B cell (primary cell): ENCODE measurements at places on chromosomes 2 and 18.

GRCh38 chr18:12278741-12279682, 24.9 kb downstream of the CIDEA start:
- DNase-seq, result no peak

GRCh38 chr2:12776521-12776961, 59.8 kb downstream of the TRIB2 start:
- DNase-seq, result no peak

GRCh38 chr2:161427664-161428587, 11.8 kb downstream of the TBR1 start:
- DNase-seq, result peak; percentile 38

GRCh38 chr2:183606718-183607085, 482.5 kb downstream of the NUP35 start:
- no peak for DNase-seq

- DNase-seq, result no peak
These were observed 223.8 kb upstream of the SYT4 start for GRCh38 chr18:43501099-43501498.

- DNase-seq, result no peak
These were observed 18.1 kb upstream of the MGAT4A start for GRCh38 chr2:98749066-98749450.

DNA sequence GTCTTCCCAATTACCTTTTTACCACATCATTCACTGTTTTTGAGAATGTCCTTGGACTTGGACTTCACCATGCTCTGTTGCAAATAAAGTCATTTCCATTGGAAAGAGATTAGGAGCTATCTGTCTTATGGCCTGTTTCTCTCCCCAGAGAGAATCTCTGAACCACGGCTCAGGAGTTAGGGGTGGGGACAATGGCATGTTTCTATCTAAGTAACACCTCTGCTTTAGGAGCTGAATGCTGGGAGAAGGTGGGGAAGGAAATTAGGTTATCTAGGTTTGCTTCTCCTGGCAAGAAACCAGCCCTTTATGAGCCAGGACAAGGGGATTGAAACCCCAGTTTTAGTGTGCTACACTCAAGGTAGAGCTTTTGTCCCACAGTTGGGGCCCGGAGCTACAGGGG, 86.3 kb downstream of the AGPS start:
- DNase-seq, result no peak

- DNase-seq, result no peak
These were observed 255.8 kb downstream of the ASXL3 start for GRCh38 chr18:33833842-33834241.

DNA sequence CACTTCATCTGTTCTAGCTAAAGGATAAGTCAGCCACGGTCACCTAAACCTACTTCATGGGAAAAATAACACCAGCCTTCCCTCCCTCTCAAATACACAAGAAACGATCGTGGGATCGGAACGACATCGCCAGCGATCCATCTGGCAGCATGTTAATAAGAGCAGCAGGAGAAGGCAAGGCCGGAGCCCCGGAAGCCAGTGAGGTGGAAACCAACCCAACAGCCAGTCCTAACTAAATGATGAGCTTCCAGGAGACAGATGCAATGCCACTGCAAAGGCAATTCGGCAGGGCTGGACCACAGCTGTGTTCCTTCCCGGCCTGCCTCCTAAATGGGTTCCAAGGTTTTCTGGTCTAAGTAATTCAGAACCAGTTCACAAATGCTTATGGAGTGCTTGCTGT, 117.5 kb downstream of the TMEM163 start:
- no peak for DNase-seq

- no peak for DNase-seq
These were observed 297.4 kb downstream of the TGIF1 start for GRCh38 chr18:3747176-3747973.

DNA sequence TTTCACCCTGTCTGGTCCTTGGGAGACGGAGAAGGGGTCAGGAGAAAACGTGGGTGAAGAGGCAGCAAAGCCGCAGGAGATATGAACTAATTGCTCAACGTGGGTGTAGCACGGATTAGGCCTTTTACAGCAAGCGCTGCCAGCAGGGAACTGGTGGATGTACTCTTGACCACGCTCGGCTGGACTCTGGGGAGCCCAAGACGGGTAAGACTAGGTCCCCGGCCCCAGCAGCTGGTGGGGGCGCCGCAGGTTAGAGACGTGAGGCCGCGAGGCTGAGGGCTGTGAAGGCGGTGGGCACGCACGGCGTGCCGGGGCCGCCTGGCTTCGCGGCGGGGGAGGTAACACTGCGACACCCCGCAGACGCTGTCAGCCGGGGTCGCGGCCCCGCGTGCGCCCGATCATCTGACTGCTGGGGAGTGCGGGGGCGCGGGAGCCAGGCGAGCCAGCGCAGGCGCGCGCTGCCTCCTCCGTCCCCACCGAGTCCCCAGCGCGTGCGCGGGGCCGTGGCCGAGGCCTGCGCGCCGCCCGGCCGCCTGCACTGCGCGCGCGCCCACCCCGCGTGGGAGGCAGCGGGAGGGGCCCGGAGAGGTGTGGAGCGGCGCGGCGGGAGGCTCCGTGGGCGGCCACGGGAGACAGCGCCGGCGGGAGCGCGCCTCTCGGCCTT, at the start of gene CLIP4:
Gene CLIP4, plus strand, starts transcription at position 470 of the 664 bp plus-strand sequence. CDS start 5,974 bp downstream, outside the sequence.
- peak; percentile 66 for DNase-seq

DNA sequence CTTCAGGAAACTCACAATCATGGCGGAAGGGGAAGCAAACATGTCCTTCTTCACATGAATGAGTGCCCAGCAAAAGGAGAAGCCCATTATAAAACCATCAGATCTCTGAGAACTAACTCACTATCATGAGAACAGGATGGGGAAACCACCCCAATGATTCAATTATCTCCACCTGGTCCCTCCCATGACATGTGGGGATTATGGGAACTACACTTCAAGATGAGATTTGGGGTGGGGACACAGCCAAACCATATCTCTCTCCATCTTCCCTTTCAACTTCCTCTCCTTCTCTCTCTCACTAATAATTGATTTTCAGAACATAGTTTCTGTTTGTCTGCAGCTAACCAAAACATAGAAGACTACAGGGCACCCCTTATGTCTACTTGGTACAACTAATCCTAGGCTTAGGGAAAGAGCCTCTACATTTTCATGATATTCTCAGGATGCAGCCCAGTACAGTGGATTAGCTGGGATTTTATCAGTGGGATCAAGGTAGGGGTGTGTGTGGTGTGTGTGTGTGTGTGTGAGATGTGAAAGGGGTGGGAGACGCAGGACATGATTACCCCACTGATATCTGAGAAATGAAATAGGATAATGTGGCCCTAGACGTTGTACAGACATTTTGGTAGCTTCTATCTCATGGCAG, 2.8 kb upstream of the ATF2 start:
- DNase-seq, result peak; percentile 25

DNA sequence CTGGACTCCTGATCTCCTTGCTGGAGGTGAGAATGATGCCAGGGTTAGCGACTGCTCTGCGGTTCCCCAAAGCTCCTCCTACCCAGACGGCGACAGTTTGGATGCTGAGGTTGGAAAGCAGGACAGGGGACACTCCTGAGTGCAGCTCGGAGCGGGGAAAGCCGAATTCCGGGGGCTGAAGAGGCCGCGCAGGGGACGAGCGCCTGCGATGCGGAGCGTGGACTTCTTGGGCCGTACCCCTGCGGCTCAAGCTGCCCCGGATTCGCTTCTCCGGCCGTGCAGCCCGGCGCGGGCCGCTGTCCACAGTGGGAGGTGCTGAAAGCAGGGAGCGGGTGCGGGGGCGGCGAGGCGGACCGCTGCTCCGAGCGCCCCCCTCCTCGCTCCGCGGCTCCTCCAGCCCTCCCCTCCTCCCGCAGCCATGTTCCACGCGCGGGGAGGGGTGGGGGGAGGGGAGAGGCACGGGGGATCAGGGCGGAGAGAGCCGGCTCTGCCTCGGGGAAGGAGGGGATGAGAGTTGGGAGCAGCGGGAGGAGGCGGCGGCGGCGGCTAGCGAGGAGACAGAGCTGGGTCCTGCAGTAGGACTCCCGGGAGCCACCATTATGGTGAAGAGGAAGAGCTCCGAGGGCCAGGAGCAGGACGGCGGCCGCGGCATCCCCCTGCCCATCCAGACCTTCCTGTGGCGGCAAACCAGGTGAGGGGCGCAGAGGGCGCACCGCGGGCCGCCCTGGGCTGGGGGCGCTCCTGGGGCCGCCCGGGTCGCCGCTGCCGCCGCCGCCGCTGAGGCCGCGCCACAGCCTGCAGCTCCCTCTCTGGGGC, at the start of gene UNC80:
Gene UNC80, plus strand, starts transcription at position 359 of the 816 bp plus-strand sequence. Its CDS starts 241 bp downstream, at position 600.
- DNase-seq, result no peak

DNA sequence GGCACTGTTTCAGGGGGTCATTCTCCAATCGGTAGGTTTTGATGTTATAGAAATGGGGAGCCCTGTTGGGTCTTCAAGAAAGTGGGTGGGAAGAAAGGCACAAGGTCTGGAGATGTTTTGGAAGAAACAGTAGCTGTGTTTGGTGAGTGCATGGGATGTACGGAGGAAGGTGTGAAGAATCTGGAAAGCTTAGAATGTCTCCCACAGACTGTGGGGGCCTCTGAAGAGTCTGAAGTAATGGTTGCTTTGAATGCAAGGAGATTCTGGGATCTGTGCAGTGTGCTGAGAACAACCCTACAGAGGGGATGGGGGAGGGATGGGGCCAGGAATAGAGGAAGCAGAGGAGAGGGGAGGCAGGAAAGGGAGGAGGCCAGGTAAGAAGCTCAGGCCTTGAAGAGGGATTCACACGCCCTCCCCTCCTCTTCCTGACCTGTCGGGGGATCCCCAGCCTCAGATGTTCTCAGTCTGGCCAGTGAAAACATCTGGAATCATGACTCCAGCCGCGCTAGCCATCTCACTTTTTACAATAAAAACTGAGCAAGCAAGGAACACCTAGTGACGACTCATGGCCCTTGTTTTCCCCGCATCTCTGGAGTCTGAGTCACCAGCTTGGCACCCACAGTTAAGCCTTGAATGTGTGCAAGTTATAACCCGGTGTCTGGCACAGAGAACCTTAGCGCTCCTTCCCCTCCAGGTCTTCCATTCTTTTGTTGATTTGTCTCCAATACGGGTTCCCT, 74.2 kb downstream of the SH3BP4 start:
- no peak for DNase-seq

DNA sequence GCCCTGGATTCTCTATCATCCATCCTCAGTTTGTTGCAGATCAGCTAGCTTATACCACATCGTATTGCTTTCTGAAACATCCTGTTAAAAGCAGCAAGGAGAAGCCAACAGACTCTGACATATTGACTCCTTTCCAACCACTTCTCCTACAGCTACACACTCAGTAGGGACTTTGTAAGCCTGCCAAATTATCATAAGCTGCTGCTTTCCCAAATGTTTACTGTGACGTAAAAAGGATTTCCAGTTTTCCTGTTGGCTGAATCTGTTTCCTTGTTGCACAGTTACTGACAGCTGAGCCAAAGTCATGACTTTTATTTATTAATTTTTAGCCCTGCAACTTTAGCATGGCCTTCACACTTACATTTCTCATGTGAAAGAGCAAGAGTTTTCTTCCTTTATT, 294.3 kb downstream of the KCNJ3 start:
- DNase-seq, result no peak

- peak; percentile 68 for DNase-seq
These were observed 216.3 kb downstream of the BCL11A start for GRCh38 chr2:60337142-60337497.

DNA sequence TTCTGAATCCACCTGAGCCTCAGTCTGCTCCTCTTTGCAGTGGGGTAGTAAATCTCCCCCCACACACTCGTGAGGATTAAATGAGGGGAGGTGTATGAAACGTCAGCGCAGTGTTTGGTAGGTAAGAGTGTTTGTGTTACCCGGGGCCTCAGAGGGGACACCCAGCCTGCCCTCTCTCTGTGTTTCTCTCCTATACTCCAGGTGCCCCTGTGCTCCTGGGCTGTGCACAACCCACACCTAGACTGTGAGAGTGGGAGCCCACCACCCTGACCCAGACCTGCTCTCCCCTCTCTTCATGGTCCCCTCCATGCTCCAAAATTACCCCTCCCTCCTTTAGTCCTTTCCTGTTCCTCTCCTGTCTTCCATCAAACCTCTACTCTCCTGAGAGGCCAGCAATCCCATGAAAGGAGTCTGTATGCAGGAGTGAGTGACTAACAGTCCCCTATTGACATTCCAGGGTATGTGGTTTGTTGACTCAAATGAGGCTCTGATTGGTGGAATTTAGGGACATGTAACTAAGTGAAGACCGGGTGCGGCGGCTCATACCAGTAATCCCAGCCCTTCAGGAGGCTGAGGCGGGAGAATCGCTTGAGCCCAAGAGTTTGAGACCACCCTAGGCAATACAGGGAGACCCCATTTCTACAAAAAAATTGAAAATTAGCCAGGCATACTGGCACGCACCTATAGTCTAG, 10.4 kb downstream of the CIB4 start:
- no peak for DNase-seq

DNA sequence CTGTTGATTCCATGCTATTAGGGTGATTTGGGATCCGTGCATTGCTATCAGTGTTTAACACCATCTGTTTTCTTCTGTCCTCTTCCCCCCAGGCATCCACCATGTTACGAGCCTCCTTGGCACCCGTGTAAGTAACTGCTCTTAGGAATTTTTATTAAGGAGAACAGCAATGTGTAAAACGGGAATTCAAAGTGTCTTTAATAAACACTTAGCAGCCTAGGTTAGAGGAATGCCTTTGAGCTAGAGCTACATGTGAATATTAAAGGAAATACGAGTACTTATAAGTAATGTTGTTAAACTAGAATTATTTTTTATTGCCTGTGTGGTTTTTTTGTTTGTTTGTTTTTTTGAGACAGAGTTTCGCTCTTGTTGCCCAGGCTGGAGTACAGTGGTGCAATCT, 58.1 kb downstream of the ARMC9 start:
- no peak for DNase-seq

DNA sequence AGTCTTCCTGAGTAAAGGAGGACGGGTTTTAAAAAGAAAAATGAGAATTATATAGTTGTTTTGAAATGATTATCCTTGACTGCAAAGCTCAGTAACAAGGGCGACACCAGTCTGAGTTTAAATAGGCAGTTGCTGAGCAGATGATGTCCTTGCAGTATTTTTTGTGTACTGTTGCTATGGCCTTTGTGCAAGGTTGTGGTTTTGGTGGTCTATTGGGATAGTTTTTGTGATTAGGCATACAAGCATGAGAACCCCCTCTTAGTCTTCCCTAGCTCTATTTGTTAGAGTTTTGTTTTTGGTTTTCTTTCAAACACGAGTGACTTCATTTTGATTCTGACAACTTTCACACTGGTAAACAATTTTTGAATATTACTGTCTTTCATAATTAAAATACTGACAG, 64.1 kb downstream of the TAF4B start:
- no peak for DNase-seq

- no peak for DNase-seq
These were observed 285.4 kb downstream of the NRXN1 start for GRCh38 chr2:50746526-50746925.
